Peyer's patch (tissue), 4 donors: ENCODE measurements at places on chromosomes 6 and 20. TPM values are rescaled to one million over a fixed set of nuclear protein-coding genes. Genes with fewer than 3 reads are reported as not detected.

DNA sequence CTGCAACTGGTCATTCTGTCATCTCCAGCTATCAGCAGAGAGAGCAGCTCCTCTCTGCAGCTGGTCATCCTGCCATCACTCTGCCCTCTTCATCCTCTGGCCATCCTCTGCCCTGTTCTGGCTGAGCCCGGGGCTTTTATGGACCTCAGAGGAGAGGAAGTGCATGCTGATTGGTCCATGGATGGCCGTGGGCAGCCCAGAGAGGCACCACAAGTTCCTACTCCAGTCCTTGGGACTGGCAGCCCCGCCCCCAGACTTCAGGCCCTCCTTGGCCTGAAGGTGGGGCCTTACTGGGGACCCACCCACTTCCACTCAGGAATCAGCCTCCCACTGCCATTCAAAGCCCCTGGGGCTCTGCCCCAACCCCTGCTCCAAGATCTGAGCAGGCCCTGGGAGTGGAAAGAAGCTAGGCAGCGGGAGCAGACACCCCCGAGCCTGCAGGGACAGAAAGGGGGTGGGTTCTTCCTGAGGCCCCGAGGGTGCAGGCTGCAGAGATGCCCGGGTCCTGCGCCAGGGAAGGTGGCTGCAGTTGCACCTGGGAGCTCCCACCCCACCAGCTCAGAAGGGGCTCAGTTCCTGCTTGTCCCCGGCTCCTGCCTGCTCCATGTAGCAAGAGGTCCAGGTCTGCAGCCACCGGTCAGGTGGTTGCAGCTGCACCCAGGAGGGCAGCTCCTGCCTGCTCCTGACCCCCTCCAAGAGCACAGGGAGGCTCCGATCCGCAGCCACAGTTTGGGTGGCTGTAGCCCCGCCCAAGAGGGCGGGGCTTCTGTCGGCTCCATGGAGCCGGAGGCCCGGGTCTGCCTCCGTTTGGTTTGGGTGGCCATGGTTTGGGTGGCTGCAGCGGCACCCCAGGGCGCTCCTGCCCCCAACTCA, 34.1 kb upstream of the HMGA1 start:
- DNase-seq = no peak

GRCh38 chr6:54987633-54988290, 141.2 kb downstream of the FAM83B start:
- no peak for DNase-seq

GRCh38 chr20:4951299-4951698, 50.0 kb downstream of the SLC23A2 start:
- DNase-seq = no peak

- no peak for DNase-seq
Observed at GRCh38 chr20:39263076-39263475, 300.9 kb downstream of the DHX35 start.

- peak; percentile 22 for DNase-seq
Observed at GRCh38 chr6:167730441-167730840, 96.3 kb upstream of the AFDN start.

GRCh38 chr6:139584599-139584998, 210.2 kb upstream of the CITED2 start:
- no peak for DNase-seq

GRCh38 chr20:62843656-62844055, 18.0 kb downstream of the TCFL5 start:
- DNase-seq = no peak

TXLNB gene
- total RNA-seq = 0.54 TPM

OR2H2 gene
- total RNA-seq = not detected

DNA sequence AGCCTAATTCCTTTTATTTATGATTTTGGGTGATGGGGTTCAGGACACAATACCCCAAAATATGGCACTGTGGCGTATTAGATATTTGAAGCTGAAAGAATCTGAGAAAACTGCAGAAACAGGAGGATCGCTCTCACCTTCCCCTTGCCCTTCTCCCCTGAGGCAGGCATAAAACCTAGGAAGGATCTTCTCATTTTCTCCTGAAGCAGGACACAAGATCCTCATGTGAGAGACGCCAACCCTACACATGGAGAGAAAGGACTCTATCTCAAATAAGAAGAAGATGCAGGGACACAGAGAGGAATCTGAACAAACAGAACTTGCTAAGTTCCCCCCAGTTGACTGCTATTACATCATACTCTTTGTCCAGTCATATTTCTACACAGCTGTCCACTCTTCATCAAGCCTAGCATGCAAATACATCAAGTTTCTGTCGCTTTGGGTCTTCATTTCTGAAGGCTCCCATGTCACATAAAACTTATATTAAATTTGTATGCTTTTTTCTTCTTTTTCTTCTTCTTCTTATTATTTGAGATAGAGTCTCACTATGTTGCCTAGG, 109.0 kb downstream of the DTNBP1 start:
- DNase-seq = no peak

PLCB4 gene
- total RNA-seq = 22.7 TPM

CEP85L gene
- total RNA-seq = 9.2 TPM

DNA sequence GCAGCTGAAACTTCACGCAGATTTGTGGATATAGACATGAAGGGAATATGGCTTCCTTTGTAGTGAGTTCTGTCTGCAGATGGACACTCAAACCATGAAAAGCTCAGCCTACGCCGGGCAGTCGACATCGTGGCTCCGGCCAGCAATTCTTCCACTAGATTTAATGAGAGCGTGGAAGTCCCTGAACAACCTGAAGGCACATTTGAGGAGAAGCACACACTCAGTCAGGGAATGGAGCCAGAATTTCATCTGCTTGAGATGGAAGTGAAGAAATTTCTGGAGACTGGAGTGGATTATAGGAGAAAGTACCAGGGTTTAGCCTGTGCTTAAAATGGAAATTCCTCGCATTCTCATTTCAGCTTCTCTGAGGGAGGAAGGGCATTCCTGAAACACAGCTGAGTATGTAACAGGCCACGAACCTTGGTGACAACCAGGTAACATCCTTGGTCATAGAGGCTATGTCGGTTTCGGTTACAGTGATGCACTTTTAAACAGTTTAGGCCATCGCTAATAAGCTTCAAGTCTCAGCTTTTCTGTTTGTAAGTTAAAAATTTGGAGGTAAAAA, 80.5 kb upstream of the AGPAT4 start:
- no peak for DNase-seq

- DNase-seq = no peak
Observed at GRCh38 chr6:35804996-35805736, at the start of gene LHFPL5. LHFPL5 (plus strand) TSS chr6:35805352; CDS start chr6:35805671, 319 bp downstream.

SLC17A9 gene
- total RNA-seq = 19.0 TPM

TRAPPC3L gene
- total RNA-seq = not detected

CEP162 gene
- total RNA-seq = 8.0 TPM

- no peak for DNase-seq
Observed at GRCh38 chr6:76892542-76892941, 570.7 kb downstream of the HTR1B start.

TRMT6 gene
- total RNA-seq = 18.2 TPM

GRCh38 chr6:68126089-68126749, 508.9 kb upstream of the ADGRB3 start:
- DNase-seq = no peak

- no peak for DNase-seq
Observed at GRCh38 chr20:50734730-50735679, 3.6 kb downstream of the PARD6B start.

GNAS-AS1 gene
- total RNA-seq = 0.67 TPM

VEGFA gene
- 504 TPM for total RNA-seq

BTN1A1 gene
- total RNA-seq = not detected
